ENCODE measurements at places on chromosomes 2 and 18.
A peak's percentile ranks its signal among the peaks of the same experiment; 100 is the strongest.

DNA sequence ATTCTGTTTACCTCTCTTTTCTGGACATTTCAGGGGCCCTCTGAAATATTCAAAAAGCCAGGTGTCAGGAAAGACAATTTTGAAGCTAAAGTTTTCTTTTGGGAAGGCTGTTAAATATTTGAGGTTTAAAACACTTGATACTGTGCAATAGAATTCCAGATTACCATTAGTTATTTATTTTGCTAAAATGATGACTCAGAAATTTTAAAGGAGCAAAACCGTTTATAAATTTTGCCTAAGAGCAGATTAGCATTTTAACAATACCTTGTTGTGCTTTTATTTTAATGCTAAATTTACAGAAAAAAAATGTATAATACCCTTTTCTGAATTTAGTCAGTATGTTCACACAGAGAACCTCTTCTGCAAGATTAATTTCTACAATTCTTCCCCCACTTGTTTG, 1159.9 kb downstream of the DSC3 start:
- DNase-seq, result no peak

GRCh38 chr2:104845552-104845931, 8.4 kb upstream of the POU3F3 start:
- no peak for DNase-seq

GRCh38 chr2:213763963-213764362, 479.7 kb downstream of the SPAG16 start:
- no peak for DNase-seq

DNA sequence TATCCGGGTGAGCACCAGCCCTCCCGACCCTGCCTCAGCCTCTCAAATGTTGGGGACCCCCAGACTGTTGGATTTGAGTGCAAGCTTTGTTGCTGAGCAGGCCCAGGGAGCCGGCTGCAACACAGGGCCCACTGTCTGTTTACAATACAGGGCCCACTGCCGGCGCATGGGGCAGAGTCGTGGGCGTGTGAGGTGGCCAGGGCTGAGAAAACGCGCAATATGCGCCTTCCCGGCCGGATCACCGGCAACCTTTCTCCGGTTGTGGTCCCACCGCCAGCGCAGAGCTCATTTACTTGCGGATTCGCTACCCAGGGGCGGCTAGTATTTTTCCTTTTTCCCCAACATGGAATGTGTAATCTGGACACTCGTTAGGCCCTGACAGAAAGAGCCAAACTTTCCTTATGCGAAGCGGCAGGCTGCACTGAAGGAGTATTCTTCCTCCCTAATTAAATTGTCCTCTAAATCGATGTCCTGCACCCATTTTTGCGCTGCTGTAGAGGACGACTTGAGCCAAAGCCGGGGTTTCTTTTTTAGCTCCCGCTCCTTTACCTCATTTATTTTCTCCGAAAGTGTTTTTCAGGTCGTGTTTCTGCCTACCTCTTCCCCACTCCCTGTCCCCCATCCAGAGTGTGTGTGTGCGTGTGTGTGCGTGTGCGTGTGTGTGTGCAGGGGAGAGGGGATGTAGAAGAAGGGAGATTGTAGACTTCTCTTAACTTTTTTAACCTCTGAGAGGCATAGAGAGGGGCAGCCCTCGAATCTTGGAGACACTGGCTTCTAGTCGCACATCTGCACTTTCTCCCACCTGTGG, 2.7 kb downstream of the OTX1 start:
- DNase-seq, result no peak

GRCh38 chr2:129437725-129438124, 541.7 kb upstream of the RAB6C start:
- DNase-seq, result no peak

DNA sequence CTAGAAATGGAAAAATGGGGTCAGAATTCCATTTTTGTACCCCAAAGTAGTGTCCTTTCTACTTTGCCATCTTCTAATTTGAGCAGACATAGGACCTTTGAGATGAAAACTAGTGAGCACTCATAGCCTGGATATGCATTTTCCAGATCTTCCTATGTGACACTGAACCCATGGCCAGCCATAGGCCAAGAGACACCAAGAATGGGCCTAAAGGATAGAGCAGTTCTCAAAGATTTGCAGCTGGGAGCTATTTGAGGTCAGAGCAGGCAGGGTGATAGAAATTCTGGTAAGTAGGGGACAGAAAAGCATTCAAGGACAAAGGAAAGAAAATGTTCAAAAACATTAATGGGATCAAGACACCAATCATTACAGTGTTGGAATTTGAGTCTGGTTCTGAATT, 332.8 kb downstream of the MYCN start:
- DNase-seq, result no peak

DNA sequence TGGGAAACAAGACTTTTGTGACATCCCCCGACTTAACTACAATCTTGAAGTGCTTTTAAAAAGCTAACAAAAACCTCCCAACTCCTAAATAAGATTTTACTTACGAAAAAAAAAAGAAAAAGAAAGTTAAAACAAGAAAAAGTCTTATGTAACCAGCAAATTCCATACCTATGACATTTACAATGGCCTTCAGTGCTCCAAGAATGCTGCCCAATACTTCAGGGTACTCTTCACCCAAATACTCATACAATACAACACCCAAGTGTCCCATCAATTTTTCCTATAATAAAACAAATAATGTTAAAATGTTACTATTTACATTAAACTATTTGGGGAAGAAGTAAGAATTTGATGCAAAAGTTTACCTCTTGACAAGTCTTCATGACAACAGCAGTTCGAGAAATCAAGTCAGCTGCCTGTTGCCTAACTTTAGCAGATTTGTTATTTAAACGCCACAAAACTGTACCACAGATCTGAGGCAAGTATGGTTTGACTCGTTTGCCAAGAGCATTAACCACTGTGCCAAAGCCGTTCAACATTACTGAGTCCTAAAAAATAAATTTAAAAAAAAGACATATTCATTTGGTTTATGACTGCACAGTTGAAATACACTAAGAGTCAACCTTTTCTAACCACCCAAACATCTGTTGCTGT, 34.8 kb downstream of the SF3B1 start:
- DNase-seq, result no peak

DNA sequence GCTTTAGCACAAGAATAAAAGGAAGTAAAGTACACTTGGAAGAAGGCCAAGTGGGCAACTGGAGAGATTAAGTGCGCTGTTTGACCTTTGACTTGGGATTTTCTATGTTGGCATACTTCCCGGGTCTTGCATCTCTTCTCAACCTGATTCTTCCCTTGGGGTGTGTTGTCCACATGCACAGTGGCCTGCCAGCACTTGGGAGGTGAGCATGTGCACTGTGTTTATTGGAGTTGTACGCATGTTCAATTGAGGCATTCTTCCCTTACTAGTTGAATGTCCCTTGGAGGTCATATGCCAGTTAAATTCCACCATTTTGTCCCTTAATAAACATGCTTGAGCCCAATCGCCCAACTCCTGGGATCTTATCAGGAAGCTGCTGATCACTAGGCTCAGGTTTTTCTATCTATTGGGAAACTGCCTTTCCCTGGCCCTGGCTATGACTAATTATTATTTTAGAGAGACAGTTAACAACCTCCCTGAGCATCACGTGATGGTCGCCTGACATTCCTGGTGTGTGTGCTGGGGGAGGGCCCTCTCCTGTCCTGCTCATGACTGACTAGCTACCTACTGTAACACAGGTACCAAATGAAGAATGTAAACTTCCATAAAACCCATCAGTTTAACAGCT, 62.5 kb upstream of the RAPGEF4 start:
- DNase-seq, result no peak

DNA sequence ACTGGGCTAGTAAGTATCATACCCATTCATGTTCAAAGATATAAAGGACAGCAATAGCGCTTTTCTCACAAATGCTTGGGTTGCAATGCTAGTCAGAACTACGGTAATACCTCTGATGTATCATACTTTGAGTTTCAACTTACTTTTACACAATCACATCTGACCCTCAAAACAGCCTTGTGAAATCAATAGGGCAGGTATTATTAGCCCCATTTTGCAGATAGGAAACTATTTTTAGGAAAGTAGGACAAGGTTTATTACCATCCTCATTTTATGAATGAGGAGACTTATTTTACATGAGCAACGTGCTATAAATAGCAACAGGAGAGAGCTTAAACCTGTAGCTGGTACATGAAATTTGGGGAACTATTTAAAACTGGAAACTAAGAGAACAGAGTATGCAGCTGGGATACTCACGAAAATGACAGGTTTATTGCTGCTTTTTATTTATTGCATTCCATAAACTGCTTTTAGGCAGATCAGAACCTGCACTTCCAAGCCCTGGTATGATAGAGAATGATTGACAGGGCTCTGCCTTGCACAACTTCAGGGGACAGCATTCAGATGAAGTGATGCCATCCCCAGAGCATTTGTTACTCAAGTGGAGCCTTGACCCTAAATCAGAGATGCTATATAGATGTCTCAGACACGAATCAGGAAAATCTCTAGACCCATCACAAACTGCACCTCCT, 42.4 kb upstream of the PPM1B start:
- DNase-seq, result peak; percentile 14

DNA sequence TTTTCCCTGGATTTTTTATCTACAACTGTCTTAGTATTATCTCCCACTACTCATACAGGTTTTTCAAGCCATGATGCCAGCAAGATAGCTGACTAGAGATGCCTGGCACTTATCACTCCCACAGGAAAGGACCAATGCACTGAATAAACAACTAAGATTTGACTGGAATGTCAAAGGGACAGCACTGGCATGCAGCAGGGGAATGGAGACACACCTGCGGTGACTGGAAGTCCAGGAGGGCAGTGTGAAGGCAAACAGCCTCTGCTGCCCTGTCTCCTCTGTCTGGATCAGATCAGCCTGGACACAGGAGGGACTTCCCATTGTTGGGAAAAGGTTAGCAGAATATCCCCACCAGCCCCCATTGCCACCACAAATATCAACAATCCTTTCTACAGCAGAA, 85.1 kb downstream of the TMEM237 start:
- DNase-seq, result peak; percentile 43

GRCh38 chr2:207683879-207684627, 27.4 kb upstream of the CCNYL1 start:
- DNase-seq, result peak; percentile 39

- no peak for DNase-seq
These were observed 439 bp upstream of the PLEKHH2 start for GRCh38 chr2:43636621-43637020.

- DNase-seq, result no peak
These were observed 39.5 kb downstream of the STON1 start for GRCh38 chr2:48569433-48569832.

GRCh38 chr18:35623255-35623654, 41.7 kb downstream of the GALNT1 start:
- no peak for DNase-seq

DNA sequence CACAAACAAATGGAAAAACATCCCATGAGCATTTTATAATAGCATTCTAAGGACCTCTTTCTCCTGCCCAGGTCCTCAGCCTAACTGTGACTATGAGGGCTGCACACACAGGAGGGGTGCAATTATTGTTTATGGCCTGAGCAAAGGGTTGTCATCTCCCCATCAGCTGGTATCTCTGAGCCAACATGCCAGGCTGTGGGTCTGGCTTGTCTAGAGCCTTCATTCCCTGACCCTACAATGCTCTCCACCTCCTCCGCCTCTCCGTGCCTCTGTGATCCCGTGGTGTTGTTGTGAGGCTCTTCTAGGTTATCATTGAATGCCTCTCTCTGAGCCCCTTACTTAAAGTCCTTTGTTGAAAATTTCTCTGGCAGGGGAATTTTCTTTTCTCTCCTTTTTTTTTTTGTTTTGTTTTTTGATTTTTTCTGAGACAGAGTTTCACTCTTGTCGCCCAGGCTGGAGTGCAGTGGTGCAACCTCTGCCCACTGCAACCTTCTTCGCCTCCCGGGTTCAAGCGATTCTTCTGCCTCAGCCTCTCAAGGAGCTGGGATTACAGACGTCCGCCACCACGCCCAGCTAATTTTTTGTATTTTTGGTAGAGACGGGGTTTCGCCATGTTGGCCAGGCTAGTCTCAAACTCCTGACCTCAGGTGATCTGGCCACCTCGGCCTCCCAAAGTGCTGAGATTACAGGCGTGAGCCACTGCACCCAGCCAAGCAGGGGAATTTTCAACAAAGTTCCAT, 126.4 kb downstream of the SMAD7 start:
- no peak for DNase-seq

GRCh38 chr2:15760232-15760910, 168.7 kb downstream of the DDX1 start:
- DNase-seq, result no peak

DNA sequence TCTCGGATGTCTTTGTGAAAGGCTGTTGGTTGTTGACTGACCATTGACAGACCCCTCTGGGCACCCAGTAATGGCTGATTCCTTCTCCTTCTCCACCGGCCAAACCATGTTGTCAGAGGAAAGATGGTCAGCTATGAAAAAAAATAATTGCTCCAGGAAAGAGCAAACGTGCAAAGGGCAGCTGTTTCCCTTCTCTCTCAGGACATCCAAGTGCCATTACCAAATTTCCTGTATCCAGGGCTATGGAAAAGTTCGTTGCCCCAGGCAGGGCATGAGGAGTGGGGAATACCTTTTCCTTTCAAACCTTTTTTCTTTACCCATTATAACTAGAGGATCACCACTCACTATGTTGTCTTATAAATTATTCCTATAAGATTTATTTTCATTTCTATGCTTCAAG, 321.5 kb upstream of the HNRNPA3 start:
- no peak for DNase-seq

- no peak for DNase-seq
These were observed 35.3 kb downstream of the PAIP2B start for GRCh38 chr2:71191570-71191943.

- no peak for DNase-seq
These were observed 321.2 kb upstream of the FANCL start for GRCh38 chr2:58562276-58562675.

DNA sequence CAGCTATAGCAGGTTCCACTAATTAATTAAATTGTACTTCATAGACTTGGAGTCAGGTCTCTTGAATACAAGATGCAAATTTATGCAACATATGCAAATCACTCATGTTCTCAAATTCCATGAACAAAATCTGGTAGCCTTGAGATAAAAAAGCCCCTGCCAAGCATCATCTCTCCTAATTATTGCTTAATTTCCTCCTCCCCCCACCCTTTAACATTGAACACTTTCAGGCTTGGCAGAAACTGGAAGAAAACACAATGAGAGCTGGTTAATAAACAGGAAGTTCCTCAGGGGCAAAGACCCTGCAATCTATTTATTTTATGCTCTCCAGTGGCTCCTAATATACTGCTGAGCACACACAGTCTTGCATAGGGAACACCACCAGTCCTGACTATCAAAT, 35.6 kb upstream of the ACVR1 start:
- no peak for DNase-seq

GRCh38 chr2:240305369-240305962, 130.0 kb upstream of the GPC1 start:
- no peak for DNase-seq

DNA sequence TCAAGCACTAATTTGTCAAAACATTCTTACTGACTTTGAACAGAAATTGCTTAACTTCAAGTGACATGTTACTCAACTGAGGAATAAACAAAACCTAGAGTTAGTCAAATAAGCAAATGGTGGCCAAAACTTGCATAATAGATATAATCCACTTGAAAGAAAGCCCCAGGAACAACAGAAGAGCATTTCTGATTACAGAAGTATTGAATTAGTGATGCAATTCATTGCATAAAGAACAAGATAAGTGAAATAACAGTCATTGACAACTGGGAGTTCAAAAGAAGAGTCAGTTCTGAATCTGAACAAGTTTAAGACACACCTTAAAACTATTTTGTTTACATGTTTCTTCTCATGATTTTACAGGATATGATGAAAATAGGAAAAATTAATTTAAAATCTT, 30.8 kb downstream of the COBLL1 start:
- peak; percentile 27 for DNase-seq
